ENCODE measurements at places on chromosomes 13 and 19.

GRCh38 chr19:39052846-39053245, 20.5 kb upstream of the FBXO27 start:
- no peak for DNase-seq

DNA sequence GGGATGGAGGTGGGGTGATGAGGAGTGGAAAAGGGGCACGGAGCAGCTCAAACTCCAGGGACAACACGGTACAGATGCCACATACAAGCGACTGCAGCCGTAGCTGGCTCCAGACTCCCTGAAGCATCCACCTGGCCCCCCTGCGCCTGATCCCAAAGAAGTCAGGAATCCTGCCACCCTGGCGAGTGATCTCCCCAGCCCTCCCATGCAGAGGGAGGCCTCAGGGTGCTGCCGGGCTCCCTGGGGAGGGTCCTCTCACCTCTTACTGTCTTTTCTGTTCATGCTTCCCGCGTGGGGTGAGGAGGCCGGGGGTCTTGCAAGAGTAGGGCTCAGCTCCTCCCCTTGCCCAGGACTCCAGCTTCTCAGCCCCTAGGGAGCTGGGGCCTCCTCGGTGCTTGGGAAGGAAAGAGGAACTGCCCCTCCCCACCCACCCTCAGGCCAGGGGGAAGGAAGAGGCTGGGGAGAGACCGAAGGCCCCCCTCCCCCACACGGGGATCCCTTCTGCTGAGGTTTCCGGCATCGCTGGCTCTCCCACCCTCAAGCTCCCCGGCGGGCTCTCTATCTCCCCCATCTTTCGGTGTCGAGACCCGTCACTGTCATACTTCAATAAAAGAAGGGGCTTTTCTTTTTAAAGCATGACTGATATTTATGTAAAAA, at the start of gene RASGRP4:
RASGRP4 (minus strand) TSS at position 410 of the 657 bp plus-strand sequence; CDS start at position 282, 128 bp downstream.
- no peak for DNase-seq

GRCh38 chr13:46016216-46016615, 36.3 kb downstream of the ZC3H13 start:
- DNase-seq = no peak

- DNase-seq = no peak
Measured at GRCh38 chr19:18701250-18701608, 17.7 kb downstream of the CRTC1 start.

GRCh38 chr13:111900390-111901131, 166.4 kb upstream of the SOX1 start:
- no peak for DNase-seq
